ENCODE measurements at places on chromosomes 16 and 17.
A peak's percentile ranks its signal among the peaks of the same experiment; 100 is the strongest.

GRCh38 chr17:38419508-38419981 is 8.7 kb upstream of the ARHGAP23 start:
- DNase-seq = no peak

DNA sequence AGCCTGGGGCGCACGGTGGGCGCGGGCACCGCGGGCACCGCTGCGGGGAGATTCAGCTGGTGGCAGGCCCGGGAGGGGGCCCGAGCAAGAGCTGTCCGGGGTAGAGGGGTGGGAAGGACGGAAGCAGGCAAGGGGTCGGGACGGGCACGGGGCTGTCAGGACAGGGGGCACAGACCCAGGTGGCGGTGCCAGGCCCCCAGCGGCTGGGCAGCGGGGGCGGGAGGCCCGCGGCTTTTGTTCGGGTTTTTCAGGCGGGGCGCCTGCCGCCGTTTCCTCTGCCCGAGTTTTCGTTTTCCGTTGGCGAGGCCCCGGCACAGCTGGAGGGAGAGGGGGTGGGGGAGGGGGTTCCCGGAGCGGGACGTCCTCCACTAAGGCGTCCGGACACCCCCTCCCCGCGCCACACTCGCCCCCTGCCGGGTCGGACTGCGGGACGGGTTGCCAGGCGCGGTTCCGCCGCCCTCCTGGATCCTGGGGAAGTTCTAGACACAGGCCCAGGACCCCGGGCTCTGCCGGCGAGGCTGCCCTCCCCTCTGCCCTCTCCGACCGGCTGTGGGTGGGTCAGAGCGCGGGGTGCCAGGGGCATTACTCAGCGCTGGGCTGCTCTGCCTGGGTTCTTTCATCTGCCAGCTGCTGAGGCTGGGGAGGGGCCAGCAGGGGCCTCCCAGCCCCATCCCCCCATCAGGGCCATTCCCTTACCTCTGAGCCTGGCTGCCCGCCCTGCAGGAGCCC is 543 bp downstream of the ARHGAP23 start:
- peak; percentile 56 for DNase-seq

DNA sequence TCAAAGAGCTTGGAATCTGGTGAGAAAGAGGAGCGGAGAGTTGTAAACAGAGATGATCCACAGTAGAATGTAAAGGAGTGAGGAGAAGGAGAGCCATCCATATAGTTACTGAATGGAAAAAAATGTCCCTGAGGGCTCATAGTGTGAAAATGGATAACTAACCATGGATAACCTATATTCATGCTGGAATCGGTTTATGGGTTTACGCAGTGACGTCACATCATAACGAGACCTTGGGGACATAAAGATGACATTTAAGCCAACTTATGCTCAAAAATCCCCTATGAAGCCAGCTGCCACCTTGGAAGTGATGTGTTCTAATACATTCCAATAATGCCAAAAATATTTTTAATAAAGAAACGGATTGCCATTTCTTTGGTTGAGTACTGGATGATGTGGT is 22.5 kb downstream of the IRX6 start:
- DNase-seq = no peak

GRCh38 chr17:67388986-67389385 is 11.9 kb downstream of the PITPNC1 start:
- DNase-seq = no peak

DNA sequence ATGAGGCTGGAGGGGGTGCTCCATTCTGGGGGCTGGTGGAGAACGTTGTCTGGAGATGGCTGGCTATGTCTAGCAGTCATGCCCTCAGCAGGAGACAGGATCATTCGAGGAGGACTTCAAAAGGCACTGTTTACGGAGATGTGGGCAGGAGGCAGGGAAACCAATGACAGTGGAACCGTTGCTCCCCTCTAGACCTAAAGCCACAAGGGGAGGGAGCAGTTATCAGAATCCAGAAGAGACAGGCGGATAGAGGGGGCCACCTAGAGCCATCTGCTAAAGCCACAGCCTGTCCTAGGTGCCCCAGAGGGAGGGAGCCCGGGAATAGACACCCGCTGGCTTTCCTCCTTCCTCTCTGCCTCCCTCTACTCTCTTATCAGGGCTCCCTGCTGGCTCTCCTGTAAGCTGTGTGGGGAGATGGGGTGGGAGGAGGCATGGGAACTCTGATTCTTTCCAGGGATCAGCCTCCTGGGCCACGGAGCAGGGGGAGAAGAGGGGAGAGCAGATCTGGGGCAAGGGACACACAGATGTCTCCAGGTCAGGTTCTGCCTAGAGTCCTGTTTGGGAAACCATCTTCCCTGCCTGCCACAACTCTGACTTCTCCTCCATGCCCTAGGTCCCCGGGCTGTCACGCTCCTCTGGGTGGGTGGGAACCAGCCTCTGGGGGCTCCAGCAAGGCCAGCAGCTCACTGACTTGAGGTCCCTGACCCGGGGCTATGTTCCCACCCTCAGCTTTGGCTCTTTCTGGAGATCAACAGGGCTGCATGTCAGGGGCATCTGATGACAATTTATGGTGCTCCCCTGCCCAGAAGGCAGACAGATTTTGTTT is 42.3 kb downstream of the IRX3 start:
- no peak for DNase-seq

DNA sequence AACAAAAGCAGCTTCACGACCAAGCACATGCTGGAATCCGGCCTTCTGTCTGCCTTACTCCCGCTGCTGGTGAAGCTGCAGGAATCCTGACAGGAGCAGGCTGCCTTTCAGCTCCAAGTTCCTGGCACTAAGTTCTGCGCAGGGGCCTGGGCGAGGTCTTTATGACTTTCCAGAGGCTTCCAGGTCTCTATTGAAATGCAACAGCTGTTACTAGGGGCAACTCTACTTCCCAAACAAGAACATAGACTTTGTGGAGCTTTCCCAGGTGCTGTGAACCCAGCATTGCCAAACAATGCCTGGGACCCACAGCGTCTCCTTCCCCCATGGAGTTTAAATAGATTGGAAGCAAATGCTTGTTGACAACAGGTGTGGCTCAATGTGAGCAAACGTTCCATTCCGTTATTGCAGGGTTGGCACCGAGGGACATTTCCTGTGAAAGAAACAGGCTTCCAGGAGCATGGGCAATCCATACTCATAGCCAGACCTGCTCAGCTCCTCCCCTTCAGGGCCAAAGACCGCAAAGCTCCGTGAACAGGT is 156.0 kb downstream of the CDH13 start:
- DNase-seq = peak; percentile 47

DNA sequence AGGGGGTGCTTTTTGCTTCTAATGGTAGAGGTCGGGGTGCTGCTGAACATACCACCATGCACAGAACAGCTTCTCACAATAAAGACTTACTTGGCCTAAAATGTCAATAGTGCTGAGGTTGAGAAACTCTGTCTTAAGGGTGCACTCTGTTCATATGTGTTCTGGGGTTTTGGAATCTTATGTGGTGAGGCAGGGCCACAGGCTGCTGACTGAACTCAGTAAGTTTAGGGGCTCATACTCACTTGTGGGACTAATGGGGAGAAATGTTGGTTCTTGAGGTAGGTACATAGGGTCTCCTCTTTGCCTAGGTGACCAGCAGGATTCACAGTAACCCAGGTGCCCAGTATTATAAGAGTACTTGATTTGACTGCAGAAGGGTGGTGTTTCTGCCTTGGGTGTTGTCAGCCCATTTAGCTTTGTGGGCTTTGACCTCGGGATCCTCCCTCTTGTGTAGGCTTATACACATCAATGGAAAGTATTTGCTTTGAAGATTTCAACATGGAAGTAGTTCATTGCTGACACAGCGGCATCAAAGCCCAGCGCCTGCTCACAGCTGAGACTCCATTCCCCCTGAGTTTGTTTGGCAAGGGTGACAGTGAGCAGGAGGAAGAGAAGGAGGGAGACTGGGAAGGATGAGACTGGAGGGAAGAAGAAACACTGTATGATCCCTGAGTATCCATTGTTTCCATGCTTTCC is 17.2 kb downstream of the SLC7A6 start:
- no peak for DNase-seq

DNA sequence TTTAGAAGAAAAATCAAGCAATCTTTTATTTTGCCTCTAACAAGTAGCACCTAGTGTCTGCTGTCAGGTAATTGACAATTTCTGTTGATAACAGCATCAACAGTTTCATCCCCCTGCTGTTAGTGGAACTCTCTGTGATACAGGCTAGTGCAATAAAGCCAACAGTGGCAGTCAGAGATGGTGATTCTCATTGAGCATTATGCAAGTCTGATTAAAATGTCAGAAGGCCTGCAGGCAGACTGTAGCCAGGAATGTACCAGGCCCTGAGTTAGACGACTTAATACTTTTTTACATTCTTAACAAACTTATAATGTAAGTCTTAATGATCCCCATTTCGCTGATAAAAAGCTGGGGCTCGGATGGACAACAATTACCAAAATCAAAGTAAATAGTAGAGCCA is 14.6 kb downstream of the CYLD start:
- no peak for DNase-seq

GRCh38 chr16:66401610-66402009 is 25.5 kb upstream of the BEAN1 start:
- no peak for DNase-seq

- DNase-seq = no peak
These were observed 84.8 kb downstream of the KATNIP start for GRCh38 chr16:27634779-27635178.

DNA sequence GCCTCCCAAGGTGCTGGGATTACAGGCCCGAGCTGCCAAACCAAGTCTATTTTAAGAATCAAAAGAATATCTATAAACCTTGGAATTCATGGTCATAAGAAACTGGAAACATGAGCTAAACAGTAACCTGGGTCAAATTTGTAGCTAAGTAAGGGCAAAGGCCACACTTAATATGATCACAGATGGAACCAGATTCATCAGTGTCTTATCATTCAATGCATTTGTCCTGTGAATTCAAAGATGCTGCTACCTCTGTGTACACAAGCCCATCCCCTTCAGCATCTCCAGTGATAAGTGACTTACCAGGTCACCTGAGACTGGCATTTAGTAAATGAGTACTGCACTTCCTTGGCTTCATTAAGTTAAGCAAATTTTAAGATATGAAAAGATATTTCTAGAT is 108.1 kb downstream of the SSH2 start:
- no peak for DNase-seq

GRCh38 chr17:82436601-82437324 is 13.8 kb downstream of the CYBC1 start:
- DNase-seq = no peak

DNA sequence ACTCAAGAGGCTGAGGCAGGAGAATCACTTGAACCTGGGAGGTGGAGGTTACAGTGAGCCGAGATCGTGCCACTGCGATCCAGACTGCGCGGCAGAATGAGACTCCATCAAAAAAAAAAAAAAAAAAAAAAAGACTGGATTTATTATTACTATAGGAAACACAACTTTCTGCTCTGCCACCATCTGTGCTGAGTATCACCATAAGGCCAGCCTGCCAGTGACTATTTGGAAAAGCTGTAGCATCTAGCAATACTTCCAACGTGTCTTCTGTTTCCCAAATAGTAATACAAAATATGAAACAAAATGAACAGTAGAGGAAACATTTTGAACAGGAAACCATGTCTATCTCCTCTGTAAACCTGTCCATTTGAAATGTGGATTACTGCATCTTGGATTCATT is 43.6 kb upstream of the CRYM start:
- DNase-seq = no peak

GRCh38 chr17:78993241-78993956 is 13.7 kb upstream of the LGALS3BP start:
- peak; percentile 72 for DNase-seq

DNA sequence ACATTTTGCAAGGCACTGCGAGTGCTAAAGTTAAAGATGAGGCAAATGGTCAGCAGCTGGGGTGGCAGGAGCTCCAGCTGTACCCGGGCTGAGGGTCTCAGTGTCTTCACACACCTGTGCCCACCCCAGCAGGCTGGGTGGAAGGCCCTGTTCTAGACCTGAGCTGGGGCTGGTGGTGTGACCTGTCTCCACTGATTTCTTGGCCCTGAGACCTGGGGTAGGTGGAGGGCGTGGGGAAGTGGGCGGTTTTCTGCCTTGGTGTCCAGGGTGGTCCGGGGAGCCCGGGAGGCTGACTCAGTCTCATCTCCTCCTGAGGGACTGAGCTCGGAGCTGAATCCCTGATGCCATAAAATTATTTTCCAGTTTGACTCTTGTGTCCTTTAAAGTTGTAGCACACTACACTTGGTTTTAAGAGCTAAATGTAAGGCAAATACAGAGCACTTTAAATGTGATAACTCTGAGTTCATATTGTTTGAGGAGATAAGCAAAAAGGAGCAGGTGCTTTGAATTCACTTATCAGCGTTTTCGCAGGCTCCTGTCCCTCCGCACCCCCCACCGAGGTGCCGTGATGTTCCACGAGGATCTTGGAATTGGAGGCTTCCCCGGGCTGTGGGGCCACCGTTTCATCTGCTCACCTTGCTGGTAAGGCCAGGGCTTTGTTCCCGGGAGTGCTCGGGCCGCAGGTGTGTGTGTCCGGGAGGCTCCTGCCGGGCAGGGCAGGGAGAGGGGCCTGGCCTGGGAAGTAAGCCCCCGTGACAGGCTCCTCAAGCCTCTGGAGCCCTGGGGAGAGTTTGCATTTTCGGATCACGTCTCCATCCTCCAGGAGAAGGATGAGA is 117.0 kb downstream of the AATF start:
- DNase-seq = no peak
